ENCODE measurements at places on chromosomes 11 and 22.
A peak's percentile ranks its signal among the peaks of the same experiment; 100 is the strongest.

GRCh38 chr11:61716478-61717285 is 35.8 kb upstream of the MYRF start:
- DNase-seq, result no peak

GRCh38 chr11:117037975-117038350 is 60.3 kb downstream of the SIK3 start:
- DNase-seq, result no peak

GRCh38 chr11:59078435-59078834 is 7.7 kb upstream of the GLYATL1B start:
- no peak for DNase-seq

DNA sequence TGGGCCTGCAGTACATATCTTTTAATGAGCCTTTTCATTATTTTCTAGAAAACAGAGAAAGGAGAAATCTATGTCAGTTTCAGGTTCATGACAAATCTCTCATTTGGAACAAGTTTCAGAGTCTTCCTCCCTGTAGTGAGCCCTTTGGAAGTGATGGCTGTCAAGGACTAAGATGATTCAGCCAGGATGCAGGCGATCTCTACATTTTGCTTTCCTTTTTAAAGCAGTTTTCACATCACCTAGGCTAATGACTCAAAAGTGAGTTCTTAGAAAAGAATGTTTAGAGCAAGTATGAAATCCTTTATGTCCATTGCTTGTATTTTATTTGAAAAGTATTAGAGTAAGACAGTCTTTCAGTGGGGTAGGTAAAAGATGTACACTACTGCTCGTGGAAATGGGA is 130.1 kb downstream of the TRPC6 start:
- peak; percentile 59 for DNase-seq

GRCh38 chr22:30947816-30948454 is 20.6 kb downstream of the MORC2 start:
- DNase-seq, result peak; percentile 48

DNA sequence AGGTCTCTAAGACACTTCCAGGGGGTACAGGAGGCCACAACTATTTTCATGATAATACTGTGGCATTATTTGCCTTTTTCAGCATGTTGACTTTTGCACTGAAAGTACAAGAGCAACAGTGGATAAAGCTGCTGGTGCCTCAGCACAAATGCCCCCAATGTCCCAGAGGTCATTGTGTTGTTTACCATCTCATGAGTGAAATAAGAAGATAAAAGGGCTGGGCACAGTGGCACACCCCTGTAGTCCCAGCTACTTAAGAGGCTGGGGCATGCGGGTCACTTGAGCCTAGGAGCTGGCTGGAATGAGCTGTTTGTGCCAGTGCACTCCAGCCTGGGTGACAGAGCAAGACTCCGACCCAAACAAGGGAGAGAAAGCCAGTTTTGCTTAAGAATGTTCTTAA is 72.6 kb upstream of the RAB1B start:
- no peak for DNase-seq

DNA sequence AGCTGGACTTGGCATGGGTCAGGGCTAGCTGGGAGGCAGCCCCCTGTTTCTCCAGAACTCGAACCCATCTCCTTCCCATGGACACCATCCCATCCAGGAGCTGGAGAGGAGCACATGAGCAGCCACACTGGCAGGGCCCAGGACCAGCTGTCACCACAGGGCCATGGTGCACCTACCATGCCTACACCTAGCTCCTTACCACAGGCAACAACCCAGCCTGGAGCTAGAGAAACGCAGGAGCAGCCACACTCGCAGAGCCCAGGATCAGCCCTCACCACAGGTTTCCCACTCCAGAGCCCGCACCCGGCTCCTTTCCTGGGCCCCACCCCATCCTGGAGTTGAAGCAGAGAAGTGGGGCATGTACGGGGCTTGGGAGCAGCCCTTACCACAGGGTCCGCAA is 50.2 kb downstream of the GAB4 start:
- no peak for DNase-seq

DNA sequence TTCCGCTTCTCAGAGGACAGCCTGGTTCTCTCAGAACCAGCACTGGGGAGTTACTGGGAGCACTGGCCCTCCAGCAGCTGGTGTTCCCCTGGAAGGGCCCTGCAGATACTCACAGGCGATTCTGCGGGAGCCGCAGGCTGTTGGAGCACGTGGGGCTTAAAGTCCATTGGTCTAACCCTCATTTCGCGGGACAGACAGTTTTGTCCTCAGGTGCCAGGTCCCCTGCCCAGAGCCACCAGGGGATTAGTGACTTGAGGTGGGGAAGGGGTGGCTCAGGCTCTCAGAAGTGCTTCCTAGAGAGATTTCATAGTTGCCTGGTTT is 53.9 kb downstream of the CACNA1I start:
- DNase-seq, result no peak

DNA sequence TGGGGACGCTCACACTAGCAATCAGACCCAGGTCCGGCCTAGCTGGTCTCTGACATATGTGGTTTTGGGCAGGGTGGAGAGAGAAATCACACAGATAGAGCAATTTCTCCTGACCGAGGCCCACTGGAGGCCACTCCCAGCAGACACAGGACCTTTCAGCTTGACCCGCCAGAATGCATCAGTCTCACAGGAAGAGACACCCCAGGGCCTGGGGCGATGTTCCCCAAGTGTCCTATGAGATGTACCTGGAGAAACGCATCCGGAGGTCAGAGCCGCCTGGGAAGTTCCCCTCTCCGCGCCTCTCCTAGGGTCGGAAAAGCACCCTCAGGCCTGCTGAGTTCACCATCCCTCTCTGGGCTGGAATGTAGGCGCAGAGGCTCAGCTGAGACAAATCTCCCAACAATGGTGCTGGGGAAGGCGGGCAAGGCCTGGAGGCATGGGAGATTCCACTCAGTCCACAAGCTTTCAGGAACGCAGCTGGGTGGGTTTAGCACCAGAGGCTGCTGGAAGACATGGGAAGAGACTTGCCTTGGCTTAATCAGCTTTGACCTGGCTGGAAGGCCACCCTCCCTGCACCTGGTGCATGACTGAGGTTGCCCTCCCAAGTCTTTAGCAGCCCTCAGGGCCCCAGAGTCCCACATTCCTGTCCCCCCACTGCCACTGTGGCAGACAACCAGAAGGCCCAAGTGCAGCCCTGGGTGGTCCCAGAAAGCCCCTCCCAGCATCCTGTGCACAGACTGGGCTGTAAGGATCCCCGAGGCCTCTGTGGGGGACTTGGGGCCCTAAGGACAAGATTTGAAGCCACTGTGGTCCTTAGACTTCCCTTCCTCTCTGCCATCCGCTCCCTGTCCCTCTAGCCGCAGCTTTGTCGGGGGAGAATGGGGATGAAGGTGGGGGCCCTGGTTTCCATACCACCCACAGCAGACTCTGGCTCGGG is 57.5 kb downstream of the RTL6 start:
- DNase-seq, result no peak
